Fibroblast of villous mesenchyme (primary cell): ENCODE measurements at places on chromosomes 4 and X. TPM values are rescaled to one million over a fixed set of nuclear protein-coding genes. Genes with fewer than 3 reads are reported as not detected.
A peak's percentile ranks its signal among the peaks of the same experiment; 100 is the strongest.

GRCh38 chr4:152014280-152014679 lies 253.5 kb upstream of the GATB start:
- DNase-seq: no peak

DNA sequence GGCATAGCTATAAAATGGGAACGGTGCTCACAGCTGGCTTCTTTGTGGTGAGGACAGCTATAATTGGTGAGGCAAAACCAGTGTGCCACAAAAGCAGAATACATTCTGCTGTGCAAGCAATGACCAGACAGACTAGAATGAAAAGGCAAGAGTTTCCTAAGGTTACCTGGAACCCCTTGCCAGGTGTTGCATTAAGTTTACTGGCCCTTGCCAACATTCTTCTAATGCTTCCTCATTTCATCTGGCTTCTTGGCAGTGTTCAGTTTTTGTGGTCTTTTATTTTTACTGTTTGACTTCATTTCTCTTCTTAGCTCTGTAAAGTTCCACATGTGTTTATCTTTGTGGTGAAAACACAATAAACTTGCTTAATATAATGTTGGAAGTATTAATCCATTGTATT lies 131.4 kb downstream of the PTTG2 start:
- peak; percentile 72 for DNase-seq

DNA sequence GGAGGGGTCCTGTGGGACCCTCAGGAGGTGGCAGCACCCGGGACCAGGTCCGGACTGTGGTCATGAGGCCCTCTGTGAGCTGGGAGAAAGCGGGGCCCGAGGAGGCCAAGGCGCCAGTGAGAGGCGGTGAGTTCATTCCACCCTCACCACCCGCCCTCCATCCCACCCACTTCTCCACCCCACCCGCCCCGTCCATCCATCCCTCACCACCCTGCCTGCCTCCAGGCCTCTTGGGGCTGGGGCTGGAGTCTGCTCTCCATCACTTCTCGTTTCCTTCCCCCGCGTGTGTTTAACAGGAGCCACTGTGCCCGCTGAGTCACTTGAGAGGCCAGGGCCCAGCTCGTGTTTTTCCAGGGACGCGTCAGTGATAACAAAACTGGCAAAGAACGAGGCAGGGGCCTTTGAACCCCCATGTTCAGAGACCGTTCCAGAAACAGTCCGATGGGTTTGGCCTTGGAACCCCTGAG lies 6.2 kb downstream of the SH3TC1 start:
- DNase-seq: peak; percentile 38

HSFX4 gene
- not detected in 2 replicates for total RNA-seq

- no peak for DNase-seq
These were observed 36.7 kb upstream of the HMX1 start for GRCh38 chr4:8908206-8908893.

- DNase-seq: peak; percentile 1
These were observed 195.4 kb downstream of the SHOX start for GRCh38 chrX:825991-826390.

TRIM75 gene
- total RNA-seq: 0.32 TPM in 1 of 2 replicates, not detected in the other

- DNase-seq: no peak
These were observed 624.9 kb upstream of the HS3ST1 start for GRCh38 chr4:12053556-12053955.

DNA sequence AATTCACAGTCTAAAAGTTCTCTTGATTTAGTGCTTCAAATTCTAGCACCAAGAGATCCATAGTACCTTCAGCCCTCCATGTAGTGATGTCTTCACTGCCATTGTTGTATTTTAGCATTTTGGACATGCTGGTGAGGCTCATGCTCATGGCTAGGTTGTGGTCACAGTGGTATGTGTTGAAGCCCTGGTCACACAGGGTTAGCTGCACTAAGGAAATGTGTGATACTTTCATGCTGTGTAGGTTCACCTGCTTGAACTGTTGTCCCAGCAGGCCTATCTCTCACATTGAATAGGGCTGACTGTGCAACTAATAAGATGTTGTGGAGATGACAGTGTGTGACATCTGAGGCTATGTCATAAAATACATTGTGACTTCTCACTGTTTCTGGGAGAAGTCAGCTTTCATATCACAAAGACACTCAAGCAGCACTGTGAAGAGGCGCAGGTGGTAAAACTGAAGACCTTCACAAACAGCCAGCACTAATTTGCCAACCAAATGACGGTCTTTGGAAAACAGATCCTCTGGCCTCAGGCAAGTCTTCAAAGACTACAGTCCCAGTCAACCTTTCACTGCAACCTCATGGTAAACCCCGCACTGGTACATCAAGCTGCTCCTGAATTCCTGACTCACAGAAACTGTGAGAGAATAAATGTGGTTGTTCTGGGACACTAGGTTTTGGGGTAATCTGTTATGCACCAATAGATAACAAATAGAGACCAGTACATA lies 17.4 kb upstream of the ADH4 start:
- DNase-seq: no peak

DNA sequence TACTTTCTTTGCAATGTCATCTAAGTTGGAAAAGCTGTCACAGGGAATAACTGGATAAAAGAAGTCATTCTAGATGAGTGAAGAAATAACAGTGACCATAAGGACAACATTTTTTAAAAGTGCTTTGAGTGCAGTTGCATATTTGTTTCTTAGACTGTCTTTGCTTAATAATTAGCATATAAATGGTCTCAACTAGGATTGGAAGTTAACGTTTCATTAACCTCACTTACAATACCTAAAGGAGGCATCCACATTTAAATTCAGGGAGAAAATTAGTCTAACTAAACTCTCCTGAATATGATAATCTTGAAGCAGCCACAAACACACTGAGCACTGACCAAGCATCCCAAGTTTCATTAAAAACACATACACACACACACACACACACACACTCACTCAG lies 780.7 kb downstream of the PCDH18 start:
- peak; percentile 5 for DNase-seq

DNA sequence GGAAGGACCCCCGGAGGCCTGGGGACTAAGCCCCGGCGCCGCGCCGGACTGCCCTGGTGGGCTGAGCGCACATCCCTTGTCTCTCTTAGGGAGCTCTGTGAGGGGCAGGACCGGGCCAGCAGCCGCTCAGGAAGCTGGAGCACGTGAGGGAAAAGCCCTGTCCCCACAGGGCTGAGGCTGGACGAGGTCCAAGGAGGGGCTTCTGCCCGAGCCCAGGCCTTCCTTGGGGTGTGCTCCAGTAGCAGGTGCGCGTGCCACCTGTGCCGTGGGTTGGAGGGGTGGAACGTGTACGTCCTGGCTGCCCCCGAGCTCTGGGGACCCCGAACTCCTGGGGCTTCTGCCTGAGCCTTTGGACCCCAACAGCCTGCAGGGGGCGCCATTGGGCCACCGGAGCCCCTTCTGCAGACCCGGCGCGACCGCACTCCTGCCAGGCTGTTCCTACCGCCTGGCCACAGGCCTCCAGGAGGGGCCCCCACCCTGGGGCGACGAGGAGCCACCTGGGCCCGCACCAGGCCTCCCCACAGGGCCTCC lies 27.2 kb downstream of the TACC3 start:
- DNase-seq: peak; percentile 65

GRCh38 chr4:80538276-80538926 lies 202.9 kb downstream of the CFAP299 start:
- DNase-seq: no peak

BEX3 gene
- total RNA-seq: 208 and 255 TPM in 2 replicates

DNA sequence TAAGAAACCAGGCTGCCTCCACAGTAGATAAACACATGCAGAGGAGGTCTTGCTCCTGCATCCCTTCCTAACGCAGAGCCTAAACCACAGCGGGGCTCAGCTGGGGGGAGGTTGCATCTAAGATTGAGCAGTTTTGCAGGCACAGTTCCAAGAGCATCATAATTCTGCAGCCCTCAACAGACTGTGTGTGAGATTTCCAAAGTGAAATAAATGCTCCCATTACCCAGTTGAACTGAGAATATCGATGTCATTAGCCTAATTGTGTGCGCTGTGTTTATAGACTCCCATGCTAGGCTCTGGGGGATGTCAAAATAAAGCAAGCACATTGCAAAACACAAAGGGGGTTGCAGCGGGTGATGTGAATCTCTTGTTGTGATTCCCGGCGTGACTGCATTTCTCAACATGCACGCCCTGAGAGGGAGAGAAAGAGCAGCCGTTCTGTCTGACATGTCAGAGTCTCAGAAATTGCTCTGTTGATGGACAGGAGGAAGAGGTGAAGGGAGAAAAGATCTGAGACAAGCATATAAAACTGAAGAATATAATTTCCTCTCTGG lies 150.0 kb upstream of the PSAPL1 start:
- peak; percentile 38 for DNase-seq

PPEF2 gene
- under 0.01 TPM in 1 of 2 replicates, not detected in the other for total RNA-seq

- DNase-seq: peak; percentile 34
These were observed 239.0 kb upstream of the HTR2C start for GRCh38 chrX:114344756-114345349.

DNA sequence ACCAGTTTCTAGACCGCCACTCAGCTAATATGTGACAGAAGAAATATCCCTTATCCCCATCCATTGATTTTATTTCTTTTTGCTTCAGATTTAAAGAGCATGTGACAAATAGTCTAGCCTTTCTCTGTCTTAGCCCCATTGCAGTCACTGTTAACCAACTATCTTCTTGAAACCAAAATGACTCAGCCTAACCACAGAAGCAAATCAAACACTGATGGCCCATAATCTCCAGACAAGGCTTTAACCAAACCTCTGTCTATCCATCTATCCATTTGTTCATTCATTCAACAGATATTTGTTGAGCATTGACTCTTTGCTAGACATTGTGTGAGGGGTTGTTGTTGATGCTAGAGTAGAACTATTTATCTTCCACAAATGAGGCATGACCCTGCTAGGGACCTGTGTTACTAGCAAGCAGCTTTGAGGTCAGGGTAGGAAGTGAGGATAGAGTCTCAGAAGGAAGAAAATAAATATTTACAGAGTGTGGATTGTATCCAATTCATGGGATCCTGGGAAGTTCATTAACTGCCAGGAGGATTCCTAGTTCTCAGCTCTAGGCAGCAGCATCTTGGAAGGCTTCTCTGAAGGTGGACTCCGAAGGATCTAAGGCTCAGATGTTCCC lies 22.5 kb downstream of the HNRNPH2 start:
- DNase-seq: peak; percentile 66

DNA sequence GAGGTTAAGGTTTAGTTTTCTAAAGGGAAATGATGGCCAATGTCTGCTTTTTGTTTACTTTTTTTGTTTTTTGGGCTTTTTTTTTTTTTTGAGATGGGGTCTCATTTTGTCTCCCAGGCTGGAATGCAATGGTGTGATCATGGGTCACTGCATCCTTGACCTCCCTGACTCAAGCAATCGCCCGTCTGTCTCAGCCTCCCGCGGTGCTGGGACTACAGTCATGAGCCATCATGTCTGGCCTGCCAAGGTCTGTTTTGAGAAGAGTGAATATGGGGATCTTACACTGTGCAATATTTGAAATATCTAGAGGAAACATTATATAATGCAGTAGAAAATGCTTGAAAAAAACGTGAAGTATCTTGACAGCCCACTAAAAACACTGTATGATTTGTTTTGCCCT lies 162.5 kb downstream of the GASK1B start:
- DNase-seq: no peak

RAB33A gene
- 1.3 and 3.5 TPM in 2 replicates for total RNA-seq

DNA sequence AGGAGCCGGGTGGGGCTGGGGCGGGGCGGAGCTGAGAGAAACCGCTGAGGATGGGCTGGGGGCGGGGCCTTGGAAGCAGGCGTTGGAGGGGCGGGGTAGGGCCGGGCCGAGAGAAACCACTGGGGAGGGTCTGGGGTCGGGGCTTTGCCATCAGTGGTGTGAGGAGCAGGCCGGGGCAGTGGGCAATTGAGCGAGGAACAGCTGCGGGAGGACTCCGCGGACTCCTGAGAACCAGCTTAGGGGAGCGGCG lies 1.3 kb upstream of the EOLA2 start:
- DNase-seq: no peak

GRCh38 chr4:166577639-166578038 lies 656.7 kb downstream of the SPOCK3 start:
- DNase-seq: no peak

DNA sequence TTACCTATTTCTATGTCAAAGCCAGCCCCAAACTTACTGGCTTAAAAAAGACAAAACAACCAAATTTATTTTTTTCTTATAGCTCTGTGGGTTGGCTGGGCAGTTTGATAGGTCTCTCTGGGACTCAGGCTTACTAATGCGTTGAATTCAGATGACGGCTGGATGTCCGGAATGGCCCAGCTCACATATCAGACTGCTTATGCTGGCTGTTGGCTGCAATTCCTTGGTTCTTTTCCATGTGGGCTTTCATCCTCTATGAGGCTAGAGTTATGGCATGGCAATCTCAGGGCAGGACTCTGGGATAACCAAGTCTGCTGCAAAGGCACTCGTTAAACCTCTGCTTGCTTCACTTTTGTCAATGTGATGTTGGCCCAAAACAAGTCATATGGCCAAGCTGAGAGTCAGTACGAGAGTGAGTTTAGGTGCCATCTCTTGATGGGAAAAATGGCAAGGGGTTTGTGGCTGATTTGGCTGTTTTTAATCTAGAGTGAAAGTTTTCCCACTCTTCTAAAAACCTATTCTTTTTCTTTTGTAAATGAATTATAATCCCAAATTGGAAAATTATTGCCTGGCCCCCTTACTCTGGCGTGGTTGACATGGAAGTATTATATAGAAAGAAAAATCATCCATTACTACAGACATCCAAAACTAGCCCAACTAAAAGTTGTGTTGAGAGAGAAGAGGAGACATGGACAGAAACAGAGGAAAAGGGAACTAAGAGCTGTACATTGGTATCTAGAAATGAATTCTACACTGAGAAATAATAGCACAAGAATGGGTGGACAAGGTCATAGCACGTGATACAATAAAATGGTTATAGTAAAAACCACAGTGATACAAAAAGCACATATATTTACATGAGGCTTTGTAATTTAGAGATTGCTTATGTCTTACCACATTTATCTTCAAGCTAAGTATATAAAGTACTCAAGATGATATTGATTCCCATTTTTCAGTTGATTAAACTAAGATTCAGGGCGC lies 6.6 kb downstream of the PRIMPOL start:
- DNase-seq: no peak

- DNase-seq: no peak
These were observed 13.0 kb upstream of the TBC1D9 start for GRCh38 chr4:140769209-140769608.

GRCh38 chr4:133152831-133153481 lies 3.9 kb downstream of the PCDH10 start:
- no peak for DNase-seq

DNA sequence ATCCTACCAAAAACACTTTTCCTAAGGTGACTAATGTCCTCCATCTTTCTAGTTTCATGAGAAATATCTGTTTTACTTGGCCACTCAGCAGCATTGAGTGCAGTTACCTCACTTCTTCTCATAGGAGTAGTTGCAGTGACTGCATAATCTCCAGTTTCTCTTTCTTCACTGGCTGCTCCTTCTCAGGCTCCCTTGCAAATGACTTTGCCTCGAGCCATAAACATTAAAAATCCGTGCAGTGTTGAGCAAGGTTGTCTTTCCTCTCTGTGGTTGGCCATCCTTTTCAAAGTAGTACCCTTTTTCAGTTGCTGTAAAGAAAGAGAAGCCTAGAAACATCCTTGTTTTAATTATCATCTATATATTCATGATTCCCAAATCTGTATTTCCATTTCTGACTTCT lies 10.2 kb upstream of the PRKG2 start:
- DNase-seq: no peak

DNAAF6 gene
- not detected in 2 replicates for total RNA-seq
